ENCODE measurements at places on chromosomes 1 and 21.

DNA sequence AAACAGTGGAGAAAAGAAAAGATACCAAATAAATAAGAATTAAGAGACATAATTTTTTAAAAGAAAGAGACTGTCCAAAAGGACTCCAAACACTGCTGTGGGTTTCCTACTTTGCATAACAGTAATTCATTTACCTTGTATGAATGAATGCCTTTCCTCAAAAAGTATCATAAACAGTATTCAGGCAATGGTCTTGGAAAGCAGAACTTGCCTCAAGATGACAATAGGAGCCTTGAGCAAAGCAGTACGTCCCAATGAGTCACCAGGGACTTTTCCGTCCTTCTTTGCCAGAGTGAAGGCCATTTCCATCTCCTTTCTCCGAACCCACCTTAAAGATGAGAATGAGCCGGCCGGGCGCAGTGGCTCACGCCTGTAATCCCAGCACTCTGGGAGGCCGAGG, 186.4 kb downstream of the ZBTB18 start:
- no peak for DNase-seq

GRCh38 chr21:43021191-43021590, 46.8 kb downstream of the PKNOX1 start:
- DNase-seq: no peak

- DNase-seq: no peak
Measured at GRCh38 chr1:227846265-227846858, 30.9 kb downstream of the PRSS38 start.

- DNase-seq: no peak
Measured at GRCh38 chr1:153417136-153417888, 992 bp downstream of the S100A7A start.

- DNase-seq: no peak
Measured at GRCh38 chr1:69707103-69707502, 139.4 kb downstream of the LRRC7 start.
